ENCODE measurements at places on chromosomes 16 and 17.

DNA sequence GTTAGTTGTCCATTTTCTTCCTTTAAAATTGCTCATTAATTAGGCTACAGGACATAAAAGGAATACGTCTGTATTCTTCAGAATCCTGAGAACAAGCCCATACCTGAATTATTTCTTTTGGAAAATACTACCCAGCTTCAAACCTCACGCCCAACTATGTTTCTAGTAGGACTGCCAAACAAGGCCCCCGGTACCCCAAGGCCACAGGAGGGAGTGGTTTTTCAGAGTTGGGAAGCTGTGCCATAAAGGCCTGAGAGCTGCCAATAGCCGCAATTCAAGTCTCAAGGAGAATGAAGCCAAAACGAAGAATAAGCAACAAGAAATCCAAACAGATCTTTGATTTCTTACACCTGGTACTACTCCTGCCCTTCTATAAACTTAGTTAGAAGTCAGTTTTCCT lies 48.3 kb downstream of the UBE2G1 start:
- DNase-seq: no peak

DNA sequence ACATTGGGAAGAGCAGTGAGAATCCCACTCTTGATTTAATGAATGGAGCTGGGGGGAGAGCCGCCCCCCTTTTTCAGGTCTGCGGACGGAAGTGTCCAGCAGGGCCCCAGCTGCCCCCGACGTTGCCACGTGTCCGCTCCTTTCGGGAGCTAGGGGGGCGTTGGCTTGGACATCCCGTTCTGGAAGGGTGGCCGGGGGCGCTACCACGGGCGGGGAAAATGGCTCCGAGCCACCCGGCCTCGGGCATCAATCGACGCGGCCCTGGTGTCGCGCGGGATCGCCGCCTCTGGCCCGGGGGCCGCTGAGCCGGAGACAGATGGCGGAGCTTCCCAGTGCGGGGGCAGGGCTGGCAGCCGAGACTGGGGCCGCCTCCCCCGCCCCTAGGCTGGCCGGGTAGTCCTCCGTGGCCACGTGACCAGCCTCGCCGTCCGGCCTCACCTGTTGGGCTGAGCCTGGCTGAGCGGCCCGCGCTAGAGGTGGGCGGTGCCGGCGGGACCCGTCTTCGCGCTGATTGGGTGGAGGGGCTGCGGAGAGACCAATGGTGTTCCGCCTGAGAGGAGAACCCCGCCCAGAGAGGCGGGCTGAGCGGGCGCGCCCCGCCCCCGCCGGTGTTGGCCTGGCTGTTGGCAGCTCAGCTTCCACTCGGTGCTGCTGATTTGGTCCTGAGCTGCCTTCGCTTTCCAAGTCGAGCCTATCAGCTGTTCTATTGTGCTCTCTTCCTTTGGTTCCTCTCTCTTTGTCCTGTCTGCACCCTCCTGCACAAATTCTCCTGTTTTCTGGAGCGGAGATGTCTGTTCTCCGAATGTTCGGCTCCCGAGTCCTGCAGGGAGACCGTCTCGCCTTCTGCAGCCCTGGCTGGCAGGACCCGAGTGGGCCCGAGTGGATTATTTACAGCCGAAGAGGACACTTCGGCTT lies 8.3 kb downstream of the HS3ST3B1 start:
- no peak for DNase-seq

GRCh38 chr17:77174928-77175661 lies 34.3 kb downstream of the SEC14L1 start:
- no peak for DNase-seq

DNA sequence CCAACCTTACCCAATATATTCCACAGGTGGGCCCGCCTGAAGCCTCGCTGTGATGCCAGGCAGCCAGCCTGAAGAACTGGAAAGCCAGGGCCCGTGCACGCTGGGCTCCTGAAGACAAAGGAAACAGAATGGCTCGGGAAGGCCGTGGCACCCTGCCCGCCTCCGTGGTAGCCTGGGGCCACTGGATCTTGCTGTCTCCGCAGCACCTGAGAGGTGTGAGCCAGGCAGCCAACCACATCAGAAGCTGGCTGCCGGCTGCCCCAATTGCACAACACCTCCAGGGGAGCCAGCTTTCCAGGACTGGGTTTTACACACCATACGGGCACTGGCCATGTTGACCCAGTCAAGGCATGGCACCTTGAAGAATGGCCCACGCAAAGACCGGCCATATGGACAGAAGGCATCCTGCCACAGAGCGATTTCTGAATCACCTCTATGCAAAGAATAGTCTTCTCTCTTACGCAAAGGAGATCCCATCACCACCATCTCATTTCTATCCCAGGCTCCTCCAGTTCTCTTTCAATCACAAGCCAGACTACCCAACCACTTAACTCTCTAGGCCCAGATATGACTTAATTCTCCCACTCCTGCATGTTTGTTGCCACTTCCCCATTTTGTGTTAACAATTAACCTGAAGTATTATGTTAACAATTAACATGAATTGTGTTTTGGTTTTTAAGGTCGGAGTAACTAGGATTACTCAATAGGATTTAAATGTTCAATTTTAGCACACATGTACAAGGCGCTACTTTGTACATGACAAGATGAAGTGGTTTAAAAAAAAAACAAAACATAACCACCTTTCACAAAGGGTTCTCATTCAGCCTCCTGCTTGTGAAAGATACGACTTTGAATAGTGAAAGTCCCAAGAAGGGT lies 32.1 kb downstream of the ZFHX3 start:
- no peak for DNase-seq

- DNase-seq: no peak
Observed at GRCh38 chr17:69173118-69173517, 31.4 kb upstream of the ABCA6 start.

- no peak for DNase-seq
Observed at GRCh38 chr17:43517615-43518386, 28.3 kb downstream of the ETV4 start.

DNA sequence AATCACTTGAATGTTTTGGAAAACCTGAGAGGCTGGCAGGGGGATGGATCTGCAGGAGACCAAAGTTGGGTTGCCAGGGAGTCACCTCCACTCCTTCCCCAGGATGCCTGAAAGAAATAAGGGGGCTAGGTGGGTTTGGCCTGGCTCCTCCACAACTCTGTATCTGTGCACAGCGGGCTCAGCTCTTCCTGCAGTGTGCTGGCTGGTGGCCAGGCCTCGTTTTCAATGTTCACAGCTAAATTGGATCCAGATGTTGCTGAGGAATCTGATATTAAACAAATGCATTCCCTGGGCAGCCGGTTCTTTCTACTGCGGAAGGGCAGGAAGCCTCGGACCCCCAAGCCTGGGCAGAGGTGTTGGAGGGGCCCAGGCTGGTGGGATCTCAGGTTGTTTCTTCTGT lies 106.2 kb downstream of the N4BP1 start:
- peak; percentile 56 for DNase-seq

GRCh38 chr16:31421587-31421986 lies 6.6 kb downstream of the COX6A2 start:
- no peak for DNase-seq

DNA sequence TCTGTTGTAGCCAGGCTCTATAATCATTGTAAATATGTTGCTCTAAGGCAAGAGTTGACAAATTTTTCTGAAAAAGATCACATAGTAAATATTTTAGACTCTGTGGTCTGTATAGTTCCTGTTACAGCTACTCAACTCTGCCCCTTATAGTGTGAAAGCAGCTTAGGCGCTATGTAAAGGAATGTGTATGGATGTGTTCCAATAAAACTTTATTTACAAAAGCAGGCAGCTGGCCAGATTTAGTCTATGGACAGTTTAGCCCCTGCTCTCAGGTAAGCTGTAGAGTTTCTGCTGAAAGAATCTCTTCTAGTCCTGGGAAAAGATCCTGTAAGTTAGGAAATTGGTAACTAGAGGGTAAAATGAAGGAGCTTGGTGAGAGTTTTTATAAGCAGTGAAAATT lies 133.1 kb downstream of the SALL1 start:
- DNase-seq: no peak

GRCh38 chr17:30915833-30916611 lies 5.7 kb upstream of the ADAP2 start:
- no peak for DNase-seq

DNA sequence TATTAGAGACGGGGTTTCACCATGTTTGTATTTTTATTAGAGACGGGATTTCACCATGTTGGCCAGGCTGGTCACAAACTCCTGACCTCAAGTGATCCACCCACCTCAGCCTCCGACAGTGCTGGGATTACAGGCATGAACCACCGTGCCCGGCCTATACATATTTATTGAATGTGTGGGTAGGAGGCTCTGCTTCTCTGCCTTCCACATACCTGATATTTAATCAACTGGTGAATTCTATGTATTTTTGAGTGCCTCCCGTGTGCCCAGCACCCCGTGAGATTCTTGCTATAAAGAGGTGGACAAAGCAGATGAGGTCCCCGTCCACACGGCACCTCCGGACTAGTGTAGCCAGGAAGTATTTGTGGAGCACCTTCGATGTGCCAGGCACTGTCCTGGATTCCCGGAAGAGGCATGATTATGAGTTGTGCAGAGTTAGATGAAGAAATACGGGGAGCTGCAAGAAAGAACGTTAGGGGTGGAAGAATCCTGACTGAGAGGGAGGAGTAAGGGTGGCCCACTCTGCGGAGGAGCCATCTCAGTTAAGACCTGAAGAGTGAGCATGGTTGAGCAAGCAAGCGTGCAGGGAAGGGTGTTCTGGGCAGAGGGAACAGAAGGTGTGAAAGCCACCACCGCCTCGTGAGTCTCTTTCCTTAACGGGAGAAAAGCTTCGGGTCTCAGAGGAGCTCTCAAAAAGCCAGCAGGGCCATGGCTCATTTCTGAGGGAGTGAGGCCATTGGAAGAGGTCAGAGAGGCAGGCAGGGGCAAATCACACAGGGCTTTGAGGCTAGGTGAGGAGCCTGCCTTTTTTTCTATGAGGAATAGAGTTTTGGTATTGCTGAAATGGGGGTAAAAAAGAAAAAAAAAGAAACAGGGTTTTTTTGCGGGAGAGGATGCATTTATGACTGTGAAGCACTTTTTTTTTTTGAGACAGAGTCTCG lies 21.2 kb downstream of the CRISPLD2 start:
- DNase-seq: no peak

DNA sequence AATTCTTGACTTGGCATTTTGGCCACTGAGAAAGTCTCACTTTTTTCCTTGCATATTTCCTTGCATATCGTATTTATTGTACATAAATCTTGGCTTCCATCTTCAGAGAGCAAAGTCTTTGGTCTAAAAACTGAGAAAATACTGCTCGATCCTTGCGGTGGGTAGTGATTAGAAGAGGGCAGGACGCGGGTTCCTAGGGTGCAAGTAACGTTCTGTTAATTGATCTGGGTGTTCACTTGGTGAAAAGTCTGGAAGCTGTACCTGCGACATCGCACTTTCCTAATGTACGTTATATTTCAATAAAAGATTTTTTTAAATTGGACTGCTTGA lies 758 bp upstream of the UBALD2 start:
- DNase-seq: no peak

DNA sequence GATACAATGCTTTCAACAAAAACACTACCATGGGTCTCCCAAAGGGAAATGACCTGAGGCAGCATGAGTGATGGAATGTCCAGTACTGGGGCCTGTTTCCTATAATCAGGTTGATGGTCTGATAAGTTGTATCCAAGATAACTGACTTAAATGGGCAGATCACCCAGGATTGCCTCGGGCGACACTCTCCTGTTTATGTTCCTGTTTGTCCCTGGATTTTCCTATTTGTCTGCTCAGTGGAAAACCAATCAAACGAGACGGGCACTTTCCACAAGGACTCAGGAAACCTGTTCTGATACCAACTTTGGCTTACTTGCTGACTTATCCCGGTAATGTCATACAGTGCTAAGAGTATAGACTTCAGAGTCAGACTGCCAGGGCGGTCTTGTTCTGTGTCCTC lies 27.4 kb downstream of the USP43 start:
- no peak for DNase-seq

GRCh38 chr16:70694088-70694867 lies 8.4 kb upstream of the MTSS2 start:
- DNase-seq: no peak

All from right renal pelvis (tissue), 4 donors.